Neural crest cell (in vitro differentiated cells): ENCODE measurements at places on chromosomes 13 and 19.

DNA sequence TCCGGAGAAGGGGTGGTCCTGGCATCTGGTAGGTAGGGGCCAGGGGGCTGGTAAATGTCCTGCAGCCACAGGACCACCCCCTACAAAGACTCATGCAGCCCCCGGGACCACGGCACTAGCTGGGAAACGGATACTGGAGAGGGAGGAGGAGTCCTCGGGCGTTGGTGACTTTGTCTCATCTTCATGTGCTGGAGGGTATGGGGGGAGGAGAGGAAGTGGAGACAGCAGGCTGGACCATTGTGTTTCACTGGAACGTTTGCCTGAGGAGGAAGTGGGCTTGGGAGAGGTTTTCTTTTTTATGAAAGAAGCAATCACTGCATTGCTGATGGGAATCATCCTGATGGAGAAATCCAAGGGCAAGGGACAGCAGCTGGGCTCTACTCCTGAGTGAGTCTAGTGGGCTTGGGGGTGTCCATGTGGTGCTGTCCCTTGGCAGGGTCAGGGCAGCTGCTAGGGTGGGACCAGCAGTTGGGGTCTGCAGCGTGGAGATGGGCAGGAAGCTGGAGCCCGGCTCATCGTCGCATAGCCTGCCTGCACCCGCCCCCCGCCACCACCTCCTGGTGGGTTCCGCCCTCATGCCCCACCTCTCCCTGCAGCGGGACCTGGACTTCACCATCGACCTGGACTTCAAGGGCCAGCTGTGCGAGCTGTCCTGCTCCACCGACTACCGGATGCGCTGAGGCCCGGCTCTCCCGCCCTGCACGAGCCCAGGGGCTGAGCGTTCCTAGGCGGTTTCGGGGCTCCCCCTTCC is 1.7 kb upstream of the ADM5 start:
- no peak for DNase-seq

GRCh38 chr19:34666200-34666957 is 10.6 kb downstream of the SCGB2B2 start:
- no peak for DNase-seq

- DNase-seq = no peak
Observed at GRCh38 chr13:43924549-43925245, 45.0 kb downstream of the LACC1 start.

DNA sequence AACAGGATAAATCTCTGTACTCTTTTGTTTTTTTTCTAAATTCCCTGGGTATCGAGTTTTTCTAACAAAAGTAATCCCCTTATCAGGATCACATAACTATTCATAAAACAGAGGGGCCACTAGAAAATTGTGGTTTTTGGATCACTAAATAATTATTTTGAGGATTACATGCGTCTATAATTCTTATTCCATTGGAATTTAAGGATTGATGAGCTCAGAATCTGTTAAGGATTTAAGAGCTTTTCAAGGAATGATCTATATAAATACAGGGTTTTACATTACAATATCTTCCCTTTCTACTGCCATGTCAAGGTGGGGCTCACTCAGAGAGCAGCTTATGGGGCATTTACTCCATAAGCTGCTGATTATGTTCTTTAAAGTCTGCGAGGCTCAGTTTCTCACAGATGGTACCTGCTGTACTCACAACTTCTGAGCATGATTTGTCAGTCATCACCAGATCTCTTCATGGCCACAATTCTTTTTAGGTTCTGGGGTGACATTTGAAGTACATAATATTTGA is 449.8 kb downstream of the PCDH17 start:
- no peak for DNase-seq

- no peak for DNase-seq
Observed at GRCh38 chr19:19578252-19578651, 40.2 kb downstream of the CILP2 start.

DNA sequence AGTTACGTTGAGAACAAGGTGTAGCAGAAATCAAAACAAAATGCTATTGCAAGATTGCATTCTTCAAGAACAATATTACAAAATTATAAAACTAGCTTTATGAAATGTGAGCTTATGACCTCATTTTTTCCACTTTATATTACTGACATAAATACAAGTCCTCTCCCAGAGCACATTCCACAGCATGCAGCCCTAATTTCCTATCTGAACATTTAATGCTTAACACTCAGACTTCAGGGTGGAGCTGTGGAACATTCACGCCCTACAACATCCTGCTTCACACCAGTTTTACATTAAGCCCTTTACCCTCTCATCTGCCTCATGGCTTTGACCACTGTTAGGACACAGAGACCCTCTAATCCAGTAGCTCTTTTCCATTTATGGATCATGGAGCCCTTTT is 65.5 kb downstream of the EPSTI1 start:
- no peak for DNase-seq

- DNase-seq = no peak
Observed at GRCh38 chr13:61253105-61253877, 162.4 kb downstream of the PCDH20 start.

DNA sequence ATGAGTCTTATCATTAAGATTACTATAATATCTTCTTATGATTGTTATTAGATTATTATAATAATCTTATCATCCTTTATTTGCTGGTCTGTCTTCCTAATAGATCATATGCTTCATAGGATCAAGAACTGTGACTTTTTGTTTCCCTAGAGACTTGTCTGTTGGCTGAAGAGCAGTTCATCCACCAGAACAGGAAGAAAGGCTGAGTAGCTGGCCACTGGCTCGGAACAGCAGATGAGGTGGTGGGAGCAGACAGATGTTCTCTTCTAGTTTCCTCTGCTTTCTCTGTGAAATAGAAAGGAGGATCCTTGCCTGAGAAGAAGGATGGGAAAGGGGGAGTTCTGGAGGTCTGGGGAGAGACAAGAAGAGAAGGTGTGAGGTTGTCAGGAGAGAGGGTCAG is 120.0 kb downstream of the CCNA1 start:
- no peak for DNase-seq

DNA sequence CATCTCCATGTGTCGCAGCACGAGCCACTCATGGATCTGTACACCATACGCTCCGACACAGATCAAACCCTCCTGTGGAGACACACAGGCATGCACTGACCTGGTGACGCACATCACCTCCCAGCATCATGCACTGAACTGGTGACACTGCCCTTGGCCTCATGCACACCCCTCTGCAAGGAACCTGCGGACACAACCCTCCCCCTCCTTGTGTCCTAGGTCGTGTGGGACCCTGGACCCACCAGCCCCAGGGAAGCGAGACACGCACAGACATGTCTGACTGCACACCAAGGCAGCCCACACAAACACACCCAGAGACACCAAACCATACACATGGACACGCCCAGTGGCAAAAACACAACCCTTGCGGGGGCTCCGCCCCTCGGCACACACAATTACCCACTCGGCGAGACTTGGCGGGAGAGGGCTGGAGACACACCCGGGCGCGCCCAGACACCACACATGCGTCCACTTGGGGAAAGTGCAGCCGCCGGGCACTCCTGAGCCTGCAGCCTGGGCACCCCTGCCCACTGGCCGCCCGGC is 2.0 kb upstream of the KCNN4 start:
- no peak for DNase-seq

DNA sequence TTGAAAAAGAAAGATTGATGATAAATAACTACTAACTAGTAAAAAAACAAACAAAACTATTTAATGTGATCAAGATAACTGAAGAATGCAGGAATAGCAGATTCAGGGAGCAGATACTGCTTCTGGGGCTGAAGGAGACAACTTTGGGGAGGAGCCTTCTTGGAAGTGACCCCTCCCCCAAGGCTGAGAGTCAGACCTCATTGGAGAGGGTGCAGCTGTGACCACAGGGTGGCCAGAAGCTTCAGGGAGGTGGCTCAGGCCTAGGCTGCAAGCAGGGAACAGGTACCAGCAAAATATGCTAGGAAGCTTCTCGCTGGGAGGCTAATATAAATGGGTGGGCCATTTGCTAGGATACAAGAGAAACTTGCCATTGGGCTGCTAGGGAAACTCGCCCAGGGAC is 149.9 kb downstream of the MYO16 start:
- DNase-seq = no peak

GRCh38 chr13:26476782-26477142 is 80.7 kb upstream of the WASF3 start:
- no peak for DNase-seq

DNA sequence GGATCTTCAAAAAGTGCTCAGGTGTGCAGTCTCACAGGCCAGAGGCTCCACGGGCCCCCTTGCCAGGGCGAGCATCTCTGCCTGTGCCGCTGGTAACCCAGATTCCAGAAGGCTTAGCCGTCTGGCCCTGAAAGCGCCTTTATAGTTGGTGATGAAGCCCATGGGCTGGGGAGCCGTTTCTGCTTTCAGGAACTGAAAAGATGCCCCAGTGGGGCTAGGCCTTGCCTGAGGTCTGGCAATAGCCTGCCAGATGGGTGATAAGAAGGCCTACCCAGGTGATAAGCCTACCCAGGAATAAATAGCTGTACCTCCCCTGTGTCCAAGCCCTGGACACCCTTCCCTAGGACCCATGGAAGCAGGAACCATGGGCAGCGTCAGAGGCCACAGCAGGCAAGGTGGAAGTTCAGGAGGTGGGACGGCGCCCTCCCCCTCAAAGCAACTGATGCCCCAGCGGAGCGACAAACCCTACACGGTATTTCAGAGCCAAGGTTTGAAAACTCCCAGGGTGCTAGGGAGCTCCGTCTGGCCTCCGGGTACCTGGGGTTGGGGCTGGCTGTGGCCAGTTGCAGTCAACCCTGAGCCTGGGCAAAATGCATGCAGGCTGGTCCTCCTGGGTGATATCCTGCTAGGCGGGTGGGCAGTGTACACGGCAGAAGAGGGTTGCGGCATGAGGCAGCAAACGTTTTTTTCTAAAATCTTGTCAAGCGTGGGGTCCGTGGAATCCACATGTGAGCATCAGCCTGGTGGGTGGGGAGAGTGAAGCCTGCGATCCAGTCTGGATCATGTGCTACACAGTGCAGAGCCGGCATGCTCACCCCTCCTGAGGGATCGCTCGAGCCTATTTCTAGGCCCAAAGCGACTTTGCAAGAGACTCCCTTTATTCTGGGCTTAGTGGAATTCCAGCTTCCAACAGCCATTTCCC is 45.3 kb downstream of the ACTN4 start:
- no peak for DNase-seq

GRCh38 chr13:79581870-79582315 is 100.9 kb downstream of the NDFIP2 start:
- DNase-seq = no peak

GRCh38 chr19:51473009-51473707 is 5.2 kb upstream of the CEACAM18 start:
- DNase-seq = peak; percentile 83

DNA sequence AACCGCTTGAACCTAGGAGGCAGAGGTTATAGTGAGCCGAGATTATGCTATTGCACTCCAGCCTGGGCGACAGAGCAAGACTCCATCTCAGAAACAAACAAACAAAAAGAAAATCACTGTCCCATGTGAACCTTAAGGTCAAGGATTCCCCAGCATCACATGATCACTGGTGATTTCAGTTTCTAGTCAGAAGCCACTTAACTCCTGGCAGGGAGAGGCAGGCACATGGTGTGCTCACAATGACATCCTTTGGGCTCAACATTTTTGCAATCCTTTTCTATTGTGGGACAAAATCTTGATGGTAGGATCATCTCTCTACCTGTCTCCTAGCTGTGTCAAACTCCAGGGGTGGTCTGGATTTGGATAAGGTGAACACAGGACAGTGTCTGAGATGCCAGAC is 12.1 kb downstream of the AKAP8 start:
- no peak for DNase-seq

- no peak for DNase-seq
Observed at GRCh38 chr13:108313382-108313781, 43.9 kb downstream of the TNFSF13B start.

- DNase-seq = peak; percentile 30
Observed at GRCh38 chr13:102799426-102800144, 666 bp downstream of the BIVM start.

DNA sequence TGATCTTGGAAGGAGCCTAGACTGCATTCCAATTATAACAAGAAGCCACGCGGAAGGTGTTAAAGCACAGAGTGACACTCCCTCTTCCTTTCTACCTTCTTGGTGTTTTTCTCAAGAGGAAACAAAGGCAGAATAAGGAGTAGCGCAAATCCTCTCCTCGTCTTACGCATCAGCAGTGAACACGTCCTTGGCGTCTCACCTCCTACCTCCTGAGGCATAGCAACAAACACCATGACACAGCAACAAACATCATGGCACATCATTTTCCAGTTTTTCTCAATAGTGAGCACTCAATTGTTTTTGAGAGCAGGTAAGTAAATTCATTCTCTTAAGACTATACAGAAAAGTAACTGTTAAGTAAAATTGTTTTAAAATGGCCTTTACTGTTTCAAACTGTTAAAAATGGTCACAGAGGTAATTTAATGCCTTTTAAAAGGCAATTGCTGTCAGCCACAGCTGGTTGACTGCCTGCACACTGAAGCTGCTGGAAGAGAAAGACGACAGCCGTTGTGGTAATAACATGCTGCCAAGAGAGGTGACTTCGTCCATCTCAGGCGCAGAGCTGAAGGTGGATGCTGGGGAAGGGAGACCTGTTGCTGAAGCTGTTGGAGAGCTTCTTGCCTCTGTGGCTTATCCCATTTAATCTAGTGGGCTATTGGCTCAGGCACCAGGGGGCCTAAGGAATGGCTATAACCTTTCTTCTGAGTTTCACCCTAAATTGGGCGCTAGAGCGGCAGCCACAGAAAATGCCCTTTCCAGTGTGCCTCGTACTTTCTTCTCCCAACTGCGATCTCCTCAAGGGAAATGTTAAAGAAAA is 703.7 kb downstream of the UQCRFS1 start:
- DNase-seq = no peak

DNA sequence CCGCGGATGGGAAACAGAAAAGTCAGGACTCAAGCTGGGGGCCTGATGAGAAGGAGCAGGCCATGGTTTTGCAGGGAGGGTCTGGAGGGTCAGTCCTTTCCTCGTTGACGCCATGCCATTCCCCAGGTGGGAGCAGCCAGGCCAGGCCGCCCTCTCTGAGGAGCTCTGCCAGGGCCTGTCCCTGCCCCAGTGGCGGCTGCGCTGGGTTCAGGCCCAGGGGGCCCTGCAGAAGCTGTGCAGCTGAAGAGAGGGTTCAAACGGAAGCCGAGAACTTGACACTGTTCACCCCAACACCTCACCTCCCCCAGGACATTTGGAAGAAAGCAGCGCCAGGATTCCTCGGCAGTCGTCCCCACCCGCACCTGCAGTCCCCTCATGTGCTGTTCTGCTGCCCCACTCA is 6.1 kb upstream of the RBM42 start:
- DNase-seq = no peak

DNA sequence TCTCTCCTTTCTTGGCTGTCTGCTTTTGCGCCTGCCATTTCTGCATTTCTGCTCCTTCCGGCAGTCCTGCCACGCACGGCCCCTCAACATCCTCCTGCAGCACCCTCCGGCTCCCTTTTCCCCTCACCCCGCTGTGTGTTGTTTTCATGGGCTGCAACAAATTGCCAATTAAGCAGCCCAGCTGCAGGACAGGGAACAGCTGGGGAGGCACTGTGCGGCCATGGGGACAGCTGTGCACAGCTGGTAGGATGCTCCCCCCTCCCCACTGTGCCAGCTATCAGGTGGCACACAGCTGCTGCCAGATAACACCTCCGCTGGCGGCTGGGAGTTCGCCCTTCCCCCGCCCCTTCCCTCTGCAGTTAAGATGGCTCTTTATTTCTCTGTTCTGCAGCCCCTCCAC is 25.4 kb downstream of the LYL1 start:
- DNase-seq = no peak

GRCh38 chr19:38989066-38989605 is 13.6 kb upstream of the FBXO17 start:
- no peak for DNase-seq

- no peak for DNase-seq
Observed at GRCh38 chr19:55539090-55539984, 2.4 kb upstream of the SBK2 start.
